Frontal cortex (tissue), 4 donors: ENCODE measurements at places on chromosomes 5 and 9.

GRCh38 chr5:6504677-6505415, 56.2 kb downstream of the UBE2QL1 start:
- DNase-seq = no peak

- DNase-seq = no peak
Measured at GRCh38 chr5:135013947-135014570, 20.0 kb downstream of the PITX1 start.

- DNase-seq = no peak
Measured at GRCh38 chr9:129239946-129240490, 62.0 kb upstream of the IER5L start.

- DNase-seq = no peak
Measured at GRCh38 chr5:78566747-78567425, 81.7 kb downstream of the LHFPL2 start.

- DNase-seq = no peak
Measured at GRCh38 chr5:79829260-79829659, 139.6 kb downstream of the CMYA5 start.

- DNase-seq = no peak
Measured at GRCh38 chr9:108468364-108468763, 387.4 kb downstream of the ACTL7B start.

- DNase-seq = no peak
Measured at GRCh38 chr9:107491081-107492053, 1.8 kb upstream of the KLF4 start.

DNA sequence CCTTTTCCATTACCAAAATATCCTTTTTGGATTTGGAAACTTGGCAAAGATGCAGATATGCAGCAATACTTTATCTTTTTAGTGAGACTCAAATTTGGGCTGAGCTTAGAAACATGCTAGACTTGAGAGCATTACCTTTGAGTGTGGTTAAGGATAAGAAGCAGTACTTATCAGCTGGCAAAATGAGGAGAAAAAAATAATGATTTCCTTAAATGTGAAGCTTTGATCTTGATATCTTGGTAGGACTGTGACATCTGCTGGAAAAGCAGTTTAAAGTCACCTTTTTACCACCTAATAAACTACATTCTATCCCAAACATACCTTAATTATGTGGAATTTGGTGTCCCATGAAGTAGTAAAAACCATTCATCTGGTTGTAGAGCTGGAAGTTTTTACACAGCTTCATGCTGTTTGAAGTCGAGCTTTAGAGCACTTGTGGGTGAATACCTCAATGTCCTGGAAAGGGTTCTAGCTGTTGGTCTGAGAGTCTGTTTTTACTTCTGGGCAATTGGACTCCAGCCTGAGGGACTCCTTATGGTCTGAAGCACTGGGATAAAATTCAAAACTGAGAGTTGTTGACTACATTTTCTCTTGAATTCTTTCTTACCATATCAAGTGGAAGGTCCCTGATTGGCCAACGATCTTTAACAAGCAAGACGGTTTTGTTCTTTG, 53.4 kb downstream of the LRRC70 start:
- no peak for DNase-seq

DNA sequence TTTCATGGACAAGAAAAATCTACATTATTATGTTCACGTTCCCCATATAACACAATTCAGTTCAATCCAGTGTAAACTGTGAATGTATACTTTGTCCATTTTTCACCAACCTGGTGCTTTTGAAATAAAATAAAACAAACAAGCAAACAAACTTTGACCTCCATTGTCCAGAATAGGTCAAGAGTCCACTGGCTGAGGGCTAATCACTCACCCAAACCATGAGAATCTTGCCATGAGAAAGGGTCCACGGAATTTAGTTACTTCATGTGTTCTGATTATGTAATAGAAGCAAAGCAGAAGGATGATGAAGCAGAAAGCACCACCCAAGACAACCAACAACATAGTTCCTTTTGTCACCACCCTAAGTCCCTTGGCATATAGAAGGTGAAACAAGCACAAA, 28.7 kb downstream of the DIAPH1 start:
- no peak for DNase-seq

GRCh38 chr9:109317311-109317978, 3.4 kb downstream of the EPB41L4B start:
- no peak for DNase-seq

DNA sequence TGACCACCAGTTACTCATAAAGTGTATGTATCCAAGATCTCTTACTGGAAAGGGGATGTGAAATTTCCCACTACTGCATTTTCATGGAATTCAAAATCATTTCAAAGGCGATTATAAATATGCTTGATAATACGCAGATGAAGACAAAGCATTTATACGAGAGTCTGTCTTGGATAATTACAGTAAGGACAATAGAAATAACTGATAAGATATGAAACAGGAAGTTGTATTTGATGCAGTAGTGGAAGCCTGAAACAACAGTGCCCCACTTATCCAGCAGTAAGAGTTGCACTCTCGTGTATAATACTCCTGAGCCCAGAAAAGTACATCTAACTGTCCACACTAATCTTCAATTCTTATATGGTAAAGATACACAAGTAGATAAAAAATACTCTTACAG, 188.7 kb upstream of the POU5F2 start:
- no peak for DNase-seq

DNA sequence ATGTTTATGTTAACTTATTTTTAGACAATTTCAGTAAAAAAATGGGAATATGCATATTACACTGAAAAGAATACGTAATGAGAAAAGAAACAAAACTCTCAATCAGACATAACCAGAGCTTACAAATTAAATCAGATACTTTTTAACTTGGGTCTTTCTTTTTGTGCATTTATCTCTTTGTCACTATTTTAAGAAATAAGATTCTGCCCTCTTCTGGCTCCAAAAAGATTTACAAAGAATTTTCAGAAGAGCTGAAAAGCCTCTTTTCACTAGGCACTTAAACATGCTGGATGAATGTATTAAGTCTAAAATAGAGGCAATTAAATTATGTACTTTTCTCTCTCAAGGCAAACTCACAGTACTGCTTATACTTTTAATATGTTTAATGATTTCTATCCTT, 55.5 kb downstream of the CEP120 start:
- no peak for DNase-seq

GRCh38 chr5:179124853-179125788, 64.9 kb downstream of the ZNF354C start:
- no peak for DNase-seq

- DNase-seq = no peak
Measured at GRCh38 chr5:75640395-75640794, 29.1 kb downstream of the ANKDD1B start.
